ENCODE measurements at places on chromosomes 1 and 21. TPM values are rescaled to one million over a fixed set of nuclear protein-coding genes. Genes with fewer than 3 reads are reported as not detected.

DNA sequence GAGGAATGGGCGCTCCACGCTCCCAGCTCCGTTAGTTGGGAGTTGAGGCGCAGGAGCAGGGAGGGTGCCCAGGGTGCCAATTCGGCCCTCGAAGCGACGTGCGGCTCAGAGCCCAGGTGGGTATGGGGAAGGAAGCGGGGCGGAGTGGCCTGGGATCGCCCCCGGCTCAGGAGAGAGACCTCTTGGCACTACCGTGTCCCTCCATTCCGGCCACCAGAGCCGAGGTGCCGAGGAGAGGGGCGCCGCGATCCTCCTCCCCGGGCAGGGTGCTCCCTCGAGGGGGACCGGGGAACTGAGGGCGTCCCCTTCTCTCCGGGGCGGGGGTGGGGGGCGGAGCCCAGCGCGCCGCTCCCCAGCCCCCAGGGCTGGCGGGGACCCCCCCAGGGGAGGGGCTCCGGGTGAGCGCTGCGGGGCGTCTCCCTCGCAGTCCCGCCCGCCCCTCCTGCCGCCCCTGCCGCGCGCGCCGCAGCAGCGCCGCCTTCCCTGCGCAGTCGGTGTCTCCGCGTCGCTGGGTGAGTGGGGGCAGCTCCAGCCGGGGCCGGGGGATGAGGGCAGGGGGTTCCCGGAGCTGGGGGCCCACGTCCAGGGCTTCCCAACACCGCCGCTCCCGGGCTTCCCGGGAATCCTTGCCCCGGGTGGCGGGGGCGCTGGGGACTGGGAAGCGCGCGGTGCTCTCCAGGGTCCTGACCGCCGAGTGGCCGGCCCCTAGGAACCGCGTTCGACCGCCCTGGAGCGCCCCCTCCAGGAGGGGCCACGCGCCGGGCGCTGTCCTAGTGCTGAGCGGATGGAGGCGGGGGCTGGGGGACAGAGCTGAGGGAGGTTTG, at the start of gene HPCA:
Gene HPCA, plus strand, starts transcription at position 488 of the 824 bp plus-strand sequence. CDS start 2,408 bp downstream, outside the sequence.
- no peaks in the 10 kb centered on the region for H3K36me3 ChIP-seq
- peaks cover 45% of the 10 kb centered on the region for H3K27me3 ChIP-seq
- H3K27ac ChIP-seq: no peak within 1 kb of the TSS
- no peak within 1 kb of the TSS for H3K4me3 ChIP-seq
- DNase-seq: no peak

The SLC6A17 gene
- polyA plus RNA-seq: 0.25 TPM

- H3K4me3 ChIP-seq: no peak overlapping the region
- DNase-seq: no peak
- H3K4me1 ChIP-seq: no peaks in the 10 kb centered on the region
- no peaks in the 10 kb centered on the region for H3K36me3 ChIP-seq
These were observed 4.1 kb upstream of the HPCA start for GRCh38 chr1:32881871-32882850.

- H3K4me3 ChIP-seq: no peak overlapping the region
- no peak overlapping the region for H3K27ac ChIP-seq
- no peaks in the 10 kb centered on the region for H3K27me3 ChIP-seq
- DNase-seq: no peak
- H3K4me1 ChIP-seq: no peaks in the 10 kb centered on the region
These were observed 8.2 kb downstream of the PAFAH2 start for GRCh38 chr1:25989440-25990234.

The OR2M3 gene
- polyA plus RNA-seq: not detected

DNA sequence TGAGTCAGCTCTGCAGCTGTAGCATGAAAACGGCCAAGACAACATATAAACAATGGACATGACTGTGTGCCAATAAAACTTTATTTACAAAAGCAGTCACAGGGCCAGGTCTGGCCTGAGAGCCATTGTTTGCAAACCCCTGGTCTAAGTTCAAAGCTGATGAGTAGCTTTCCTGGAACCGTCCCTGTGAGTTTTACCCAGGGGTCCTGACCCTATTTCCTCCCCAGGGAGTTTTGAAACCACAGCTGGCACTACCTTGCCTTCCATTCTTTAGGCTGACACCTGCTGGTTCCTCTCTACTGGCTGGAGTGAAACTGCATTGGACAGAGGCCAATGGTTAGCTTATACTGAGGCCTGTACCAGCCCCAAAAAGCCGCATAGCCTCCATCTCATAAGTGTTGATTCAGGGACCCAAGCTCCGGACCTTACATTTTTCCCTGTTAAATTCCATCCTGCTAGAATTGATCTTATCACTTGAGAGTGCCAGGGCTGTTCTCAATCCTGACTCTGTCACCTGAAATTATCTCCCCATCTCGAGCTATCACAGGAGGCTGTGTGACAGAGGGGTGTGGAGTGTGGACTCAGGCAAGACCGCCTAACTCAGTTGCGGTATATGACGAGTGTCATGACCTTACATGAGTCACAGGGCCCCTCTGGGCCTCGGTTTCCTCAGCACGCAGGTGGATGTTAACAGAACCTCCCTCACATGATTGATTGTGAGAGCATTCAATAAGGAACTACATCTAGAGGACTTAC, 343.6 kb downstream of the NPHP4 start:
- no peak overlapping the region for H3K27ac ChIP-seq
- H3K4me3 ChIP-seq: no peak overlapping the region
- no peaks in the 10 kb centered on the region for H3K27me3 ChIP-seq
- no peak for DNase-seq

GRCh38 chr1:81700728-81701470, 99.8 kb upstream of the ADGRL2 start:
- H3K4me3 ChIP-seq: no peak overlapping the region
- peaks cover 40% of the 10 kb centered on the region for H3K4me1 ChIP-seq
- no peak for DNase-seq
- H3K36me3 ChIP-seq: no peaks in the 10 kb centered on the region
- H3K27me3 ChIP-seq: no peaks in the 10 kb centered on the region

The RASSF5 gene
- polyA plus RNA-seq: 2.4 TPM

The ADAM30 gene
- not detected for polyA plus RNA-seq
